Ecto neural progenitor cell (in vitro differentiated cells): ENCODE measurements at places on chromosomes 2 and 18.

DNA sequence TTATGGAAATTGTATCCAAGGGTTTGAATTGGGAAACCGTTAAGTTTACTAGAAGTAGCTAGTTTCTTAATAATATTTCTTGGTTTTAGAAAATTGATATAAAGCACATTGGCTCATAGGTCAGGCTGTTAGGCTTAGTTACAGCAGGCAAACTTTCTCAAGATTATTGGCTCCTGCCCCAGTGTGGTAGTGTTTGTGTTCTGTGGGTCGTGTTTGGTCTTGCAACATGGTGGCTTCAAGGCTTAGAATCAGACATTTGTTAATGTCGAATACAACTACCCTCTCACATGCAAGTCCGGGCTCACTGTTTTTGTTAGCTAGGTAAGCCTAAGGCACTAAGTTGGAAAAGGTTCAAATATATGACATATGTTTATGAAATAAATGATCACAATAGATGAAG is 19.6 kb downstream of the CERS6 start:
- DNase-seq, result no peak

DNA sequence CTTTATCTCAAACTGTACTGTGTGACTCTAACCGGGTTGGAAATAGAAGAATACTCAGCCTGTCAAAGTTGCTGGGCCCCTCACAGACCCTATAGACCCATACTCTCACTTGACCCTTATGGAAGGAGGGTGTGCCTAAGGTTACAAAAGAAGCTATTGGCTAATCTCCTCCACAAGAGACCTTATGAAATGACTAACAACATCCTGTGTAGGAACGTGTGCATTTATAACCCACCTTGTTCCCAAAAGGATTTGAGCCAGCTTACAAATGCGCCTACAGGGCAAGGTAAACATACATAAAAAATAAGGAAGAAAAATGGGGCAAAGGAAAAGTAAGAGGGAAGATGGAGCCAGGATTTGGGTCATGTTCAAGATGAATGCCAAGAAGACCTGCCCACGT is 225.4 kb upstream of the SMAD2 start:
- no peak for DNase-seq

GRCh38 chr2:127149384-127149783 is 42.4 kb upstream of the BIN1 start:
- DNase-seq, result no peak

DNA sequence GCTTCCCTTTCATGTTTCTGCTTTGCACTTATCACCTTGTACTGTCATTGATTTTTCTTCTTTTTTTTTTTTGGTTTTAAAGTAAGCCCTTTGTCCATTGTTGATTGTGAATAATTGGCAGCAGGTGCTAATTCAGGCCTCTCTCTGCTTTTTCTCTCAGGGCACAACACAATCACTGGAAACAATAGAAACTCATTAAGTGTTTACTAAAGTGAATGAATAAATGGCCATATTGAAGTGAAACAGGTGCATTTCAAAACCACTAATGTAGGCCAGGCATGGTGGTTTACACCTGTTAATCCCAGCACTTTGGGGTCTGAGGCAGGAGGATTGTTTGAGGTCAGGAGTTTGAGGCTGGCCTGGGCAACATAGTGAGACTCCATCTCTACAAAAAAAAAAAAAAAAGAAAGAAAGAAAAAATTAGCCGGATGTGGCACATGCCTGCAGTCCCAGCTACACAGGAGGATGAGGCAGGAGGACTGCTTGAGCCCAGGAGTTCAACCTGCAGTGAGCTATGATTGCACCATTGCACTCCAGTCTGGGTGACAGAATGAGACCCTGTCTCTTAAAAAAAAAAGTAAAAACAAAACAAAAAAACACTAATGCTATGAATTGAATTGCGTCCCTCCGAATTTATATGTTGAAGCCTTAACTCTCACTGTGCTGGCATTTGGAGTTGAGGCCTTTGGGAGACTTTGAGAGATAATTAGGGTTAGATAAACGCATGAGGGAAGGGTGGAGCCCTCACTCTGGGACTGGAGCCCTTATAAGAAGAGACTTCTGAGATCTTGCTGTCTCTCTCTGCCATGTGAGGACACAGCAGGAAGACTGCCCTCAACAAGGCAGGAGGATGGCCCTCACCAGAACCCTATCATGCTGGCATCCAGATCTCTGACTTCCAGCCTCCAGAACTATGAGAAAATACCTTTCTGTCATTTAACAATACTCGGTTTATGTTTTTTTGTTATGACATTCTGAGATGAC is 19.9 kb downstream of the SLC38A11 start:
- DNase-seq, result no peak

- DNase-seq, result no peak
Observed at GRCh38 chr18:56019908-56020307, 431.9 kb upstream of the TCF4 start.

- DNase-seq, result no peak
Observed at GRCh38 chr18:12948050-12948804, 416 bp downstream of the SEH1L start.

- DNase-seq, result peak; percentile 44
Observed at GRCh38 chr2:81304154-81304830, 999.7 kb upstream of the LRRTM1 start.

GRCh38 chr2:173653432-173653805 is 298.7 kb downstream of the CDCA7 start:
- no peak for DNase-seq

DNA sequence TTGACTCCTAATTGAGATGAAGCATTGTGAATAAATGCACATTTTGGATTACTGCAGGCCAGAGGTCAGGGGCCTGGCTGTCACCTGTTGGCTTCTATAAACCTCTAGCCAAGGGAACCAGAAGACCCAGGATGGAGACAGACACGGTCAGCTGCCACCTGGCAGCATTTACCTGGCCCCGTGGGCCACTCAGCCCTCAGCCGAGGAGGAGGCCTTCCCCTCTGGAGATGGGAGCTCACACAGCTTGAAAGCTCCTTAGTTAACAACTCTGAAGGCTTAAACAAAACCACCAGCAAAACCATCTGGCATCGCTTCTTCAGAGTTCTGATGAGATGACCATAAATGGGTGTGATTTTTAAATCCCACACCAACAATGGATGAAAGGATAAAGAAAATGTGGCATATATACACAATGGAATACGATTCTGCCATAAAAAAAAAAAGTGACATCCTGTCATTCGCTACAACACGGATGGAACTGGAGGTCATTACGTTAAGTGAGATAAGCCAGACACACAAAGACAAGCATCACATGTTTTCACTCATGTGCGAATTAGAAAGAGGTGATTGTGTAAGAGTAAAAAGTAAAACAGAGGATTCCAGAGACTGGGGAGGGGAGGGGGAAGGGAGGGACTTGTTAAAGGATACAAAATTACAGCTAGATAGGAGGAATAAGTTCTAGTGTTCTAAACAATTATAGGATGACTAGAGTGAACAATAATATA is 218.4 kb downstream of the TMEM163 start:
- DNase-seq, result no peak

- DNase-seq, result no peak
Observed at GRCh38 chr2:231293163-231293562, 94.7 kb downstream of the ARMC9 start.

DNA sequence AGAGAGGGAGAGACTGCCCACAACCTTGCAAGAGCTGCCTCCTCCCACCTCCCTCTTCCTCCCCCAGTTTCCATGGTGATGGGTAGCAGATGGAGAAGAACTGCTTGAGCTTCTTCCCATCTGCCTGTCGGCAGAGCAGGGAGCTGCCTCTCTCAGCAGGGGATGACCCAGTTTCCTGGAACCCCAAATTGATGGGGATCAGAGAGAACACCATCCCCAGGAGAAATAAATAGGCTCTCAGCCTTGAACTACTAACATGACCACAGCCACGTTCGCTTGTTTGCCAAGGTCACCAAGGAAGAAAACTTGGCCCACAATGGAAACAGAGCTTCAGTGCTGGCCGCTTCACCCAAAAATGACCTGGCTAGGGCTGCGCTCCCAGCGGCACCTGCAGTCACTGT is 82.2 kb downstream of the ADD2 start:
- no peak for DNase-seq

GRCh38 chr2:134344954-134345697 is 91.3 kb downstream of the MGAT5 start:
- DNase-seq, result no peak

GRCh38 chr18:44758861-44759631 is 78.4 kb downstream of the SETBP1 start:
- DNase-seq, result no peak

DNA sequence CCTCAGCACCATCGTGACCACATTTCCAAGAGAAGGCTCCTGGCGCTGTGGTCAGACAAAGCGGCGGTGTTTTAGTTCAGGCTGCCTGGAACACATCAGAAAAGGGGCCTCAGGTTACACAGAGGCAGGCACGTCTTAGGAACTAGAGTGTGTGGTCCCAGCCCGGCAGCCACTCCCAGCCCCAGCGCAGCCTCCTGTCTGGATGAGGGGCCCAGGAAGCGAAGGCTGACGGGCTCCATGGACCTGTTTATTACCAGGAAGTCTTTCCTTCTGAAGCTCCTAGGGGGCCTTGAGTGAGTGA is 10.0 kb upstream of the GPR55 start:
- no peak for DNase-seq

GRCh38 chr2:39719317-39719716 is 53.6 kb downstream of the TMEM178A start:
- DNase-seq, result no peak

DNA sequence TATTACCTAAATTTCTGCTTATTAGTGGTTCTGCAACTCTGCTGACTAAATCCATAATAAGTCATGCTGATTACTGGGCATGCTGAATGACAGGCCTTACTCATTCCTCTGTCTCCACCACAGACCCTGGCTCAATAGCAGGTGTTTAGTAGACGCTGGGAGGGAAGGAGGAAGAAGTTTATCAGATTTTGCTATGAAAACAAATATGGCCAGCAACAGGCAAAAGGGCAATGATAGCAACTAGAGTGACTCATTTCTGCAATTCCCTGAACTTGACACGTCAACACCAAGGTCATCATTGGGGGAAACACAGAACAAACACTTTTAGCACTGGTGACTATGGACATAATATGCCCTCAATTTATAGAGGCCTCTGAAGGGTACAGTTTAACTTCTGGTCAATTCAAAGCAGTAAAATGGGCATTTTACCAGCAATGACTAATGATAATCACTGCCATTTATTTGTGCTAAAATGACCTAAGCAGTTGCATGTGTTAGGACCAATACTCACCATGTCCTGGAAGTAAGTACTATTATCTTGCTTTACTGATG is 35.2 kb downstream of the TMEM163 start:
- DNase-seq, result no peak

GRCh38 chr2:204258890-204259289 is 286.4 kb upstream of the PARD3B start:
- no peak for DNase-seq

DNA sequence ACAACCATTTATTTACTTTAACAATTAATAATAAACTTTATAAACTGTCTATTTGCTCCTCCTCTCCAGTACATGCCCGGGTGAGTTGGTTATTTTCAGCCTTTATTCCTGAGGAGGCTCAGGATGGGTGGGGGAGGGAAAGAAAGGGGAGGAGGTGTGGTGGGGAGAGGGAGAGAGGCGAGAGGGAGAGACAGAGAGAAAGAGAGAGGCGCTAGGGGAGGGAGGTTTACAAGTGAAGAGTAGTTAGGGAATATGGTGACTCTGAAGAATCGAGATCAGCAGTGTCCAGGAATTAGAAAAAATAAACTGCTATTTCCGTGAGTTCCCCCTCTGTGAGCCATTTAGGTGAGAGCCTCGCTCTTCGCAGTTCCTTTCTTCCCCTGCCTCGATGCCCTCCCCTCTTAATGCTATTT is 138.9 kb downstream of the MEIS1 start:
- DNase-seq, result peak; percentile 53

DNA sequence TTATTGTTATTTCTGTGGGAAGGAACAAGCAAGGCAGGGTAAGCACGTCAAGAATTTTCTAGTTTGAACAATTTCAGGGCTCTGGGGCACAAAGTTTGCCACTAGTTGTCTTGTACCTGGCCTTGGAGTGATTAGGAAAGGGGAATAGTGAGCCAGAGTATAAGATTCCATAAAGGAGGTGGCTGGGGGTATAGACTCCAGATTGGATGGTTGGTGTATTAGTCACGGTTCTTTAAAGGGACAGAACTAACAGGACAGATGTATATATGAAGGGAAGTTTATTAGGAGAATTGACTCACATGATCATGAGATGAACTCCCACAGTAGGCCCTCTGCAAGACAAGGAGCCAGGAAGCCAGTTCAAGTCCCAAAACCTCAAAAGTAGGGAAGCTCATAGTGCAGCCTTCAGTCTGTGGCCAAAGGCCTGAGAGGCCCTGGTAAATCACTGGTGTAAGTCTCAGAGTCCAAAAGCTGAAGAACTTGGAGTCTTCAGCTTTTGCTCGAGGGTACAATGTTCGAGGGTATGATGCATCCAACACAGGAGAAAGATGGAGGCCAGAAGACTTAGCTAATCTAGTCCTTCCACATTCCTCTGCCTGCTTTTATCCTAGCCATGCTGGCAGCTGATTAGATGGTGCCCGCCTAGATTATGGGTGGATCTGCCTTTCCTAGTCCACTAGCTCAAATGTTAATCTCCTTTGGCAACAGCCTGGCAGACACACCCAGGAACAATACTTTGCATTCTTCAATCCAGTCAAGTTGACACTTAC is 31.5 kb upstream of the PTPRM start:
- no peak for DNase-seq

DNA sequence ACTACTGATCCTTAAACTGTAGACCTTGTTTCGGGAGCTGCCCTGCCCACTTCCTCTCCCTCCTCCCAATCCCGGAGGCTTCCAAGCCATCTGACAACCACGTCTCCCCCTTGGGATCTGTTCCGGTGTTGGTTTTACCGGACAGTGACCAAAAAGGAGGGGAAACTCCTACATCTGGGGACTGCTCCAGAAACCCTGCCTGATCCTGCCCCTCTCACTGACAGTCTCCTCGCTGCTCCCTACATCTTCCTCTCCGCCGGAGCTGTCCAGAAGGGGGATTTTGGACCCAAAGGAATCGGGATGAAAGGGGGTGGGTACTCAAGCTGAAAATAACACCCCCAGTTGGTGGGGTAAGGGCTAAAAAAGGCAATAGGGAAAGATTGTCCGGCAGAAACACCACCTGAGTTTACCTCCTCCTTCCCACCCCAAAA is 1.5 kb downstream of the INO80D start:
- DNase-seq, result peak; percentile 70

GRCh38 chr2:26555246-26556133 is 77.6 kb upstream of the OTOF start:
- DNase-seq, result no peak

GRCh38 chr2:224126003-224126402 is 86.9 kb upstream of the SERPINE2 start:
- DNase-seq, result no peak
